ENCODE measurements at places on chromosomes 7 and 10.
A peak's percentile ranks its signal among the peaks of the same experiment; 100 is the strongest.

GRCh38 chr10:63217120-63217605, 84.0 kb downstream of the NRBF2 start:
- DNase-seq, result peak; percentile 84

DNA sequence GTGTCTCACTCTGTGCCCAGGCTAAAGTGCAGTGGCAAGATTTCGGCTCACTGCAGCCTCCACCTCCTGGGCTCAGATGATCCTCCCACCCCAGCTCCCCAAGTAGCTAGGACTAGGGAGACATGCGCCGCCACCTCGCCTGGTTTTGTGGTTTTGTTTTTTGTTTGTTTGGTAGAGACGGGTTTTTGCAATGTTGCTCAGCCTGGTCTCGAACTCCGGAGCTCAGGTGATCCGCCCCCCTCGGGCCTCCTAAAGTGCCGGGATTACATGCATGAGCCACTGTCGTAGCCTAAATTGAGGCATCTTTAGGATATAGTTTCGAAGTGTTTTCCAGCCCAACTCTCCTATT, 781 bp downstream of the ZNF727 start:
- DNase-seq, result no peak

DNA sequence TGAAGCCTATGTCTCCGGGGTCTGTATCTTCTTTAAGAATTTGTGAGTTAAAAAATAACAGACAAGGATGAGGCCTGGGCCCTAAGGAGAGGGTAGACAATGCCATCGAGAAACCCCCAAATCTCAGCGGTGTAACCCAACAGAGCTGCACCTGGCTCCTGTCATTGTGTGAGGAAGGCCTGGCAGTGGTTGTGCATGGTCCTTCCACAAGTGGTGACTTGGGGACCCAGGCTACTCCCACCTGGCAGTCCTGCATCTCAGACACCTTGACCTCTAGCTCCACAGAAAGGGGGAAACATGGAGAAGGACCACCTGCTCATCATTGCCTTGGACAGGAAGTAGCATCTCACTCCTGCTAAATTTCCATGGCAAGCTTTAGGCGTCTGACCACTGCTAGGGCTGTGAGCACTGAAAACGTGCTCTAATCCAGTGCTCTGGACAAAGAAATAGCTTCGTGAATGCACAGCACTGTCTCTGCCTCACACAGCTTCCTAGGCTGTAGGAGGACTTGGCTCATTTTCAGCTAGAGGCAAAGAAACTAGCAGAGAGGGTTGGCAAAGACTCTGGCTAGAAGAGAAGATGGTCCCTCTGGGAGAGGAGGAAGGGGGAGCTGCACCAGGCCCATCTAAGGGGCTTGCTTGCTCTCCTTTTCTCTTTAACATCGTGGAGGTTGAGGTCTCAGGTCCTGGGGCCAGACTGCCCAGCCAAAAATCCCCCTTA, 273.9 kb upstream of the ZMIZ1 start:
- DNase-seq, result no peak

DNA sequence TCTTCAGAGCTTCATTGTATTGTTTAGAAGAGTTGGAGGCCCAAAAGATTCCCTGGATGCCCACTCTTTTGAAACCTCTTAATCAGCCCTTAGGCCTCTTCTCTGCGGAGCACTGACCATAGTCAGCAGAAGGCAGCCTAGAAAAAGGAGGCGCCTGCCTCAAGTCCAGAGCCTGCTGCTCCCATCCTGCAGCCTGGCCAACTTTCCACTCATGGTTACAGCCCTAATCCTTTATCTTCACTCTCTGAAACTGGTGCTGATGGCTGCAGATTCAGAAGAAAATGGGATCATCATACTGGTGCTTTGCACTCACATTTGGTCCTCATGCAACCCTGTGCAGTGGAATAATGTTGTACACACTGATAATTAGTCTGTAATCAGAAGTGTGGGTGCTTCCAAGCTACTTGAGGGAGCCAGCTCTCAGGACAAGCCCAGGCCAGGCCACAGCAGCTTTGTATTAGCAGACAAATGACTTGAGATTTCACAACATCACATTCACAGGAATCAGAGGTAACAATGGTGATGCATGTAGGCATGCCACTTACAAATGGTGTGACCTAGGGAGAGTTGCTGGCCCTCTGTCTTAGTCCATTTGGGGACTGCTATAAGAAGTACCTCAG, 272.9 kb downstream of the GALNT17 start:
- DNase-seq, result no peak

DNA sequence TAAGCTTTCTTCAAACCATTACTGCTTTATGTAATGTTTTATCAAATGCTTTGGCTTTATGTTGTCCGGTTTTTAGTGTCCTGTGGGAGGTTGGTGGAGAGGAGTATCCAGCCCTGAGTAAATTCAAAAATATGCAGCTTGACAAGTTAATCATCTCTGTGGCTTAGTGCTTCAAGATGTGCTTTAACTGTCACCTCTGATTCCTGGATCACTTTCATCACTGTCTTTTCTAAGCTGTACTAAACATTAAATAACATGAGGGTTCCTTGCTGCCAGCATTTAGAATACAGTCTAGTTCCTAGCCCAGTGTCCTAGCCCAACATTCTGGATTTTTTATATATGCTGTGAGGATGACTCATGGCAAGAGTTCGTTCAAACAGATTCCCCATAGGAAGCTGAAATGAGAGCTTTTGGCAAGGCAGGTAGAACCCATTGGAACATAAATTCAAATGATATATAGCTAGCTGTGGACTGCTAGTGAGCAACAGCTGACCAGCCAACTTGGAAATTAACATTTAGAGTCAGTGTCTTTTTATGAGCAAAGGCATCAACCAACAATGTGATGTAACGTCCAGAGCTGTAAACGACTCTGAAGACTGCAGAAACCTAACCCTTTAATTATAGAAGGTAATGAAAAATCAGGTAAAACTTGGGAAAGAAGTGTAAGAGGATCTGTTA, 80.6 kb upstream of the OIT3 start:
- DNase-seq, result no peak

DNA sequence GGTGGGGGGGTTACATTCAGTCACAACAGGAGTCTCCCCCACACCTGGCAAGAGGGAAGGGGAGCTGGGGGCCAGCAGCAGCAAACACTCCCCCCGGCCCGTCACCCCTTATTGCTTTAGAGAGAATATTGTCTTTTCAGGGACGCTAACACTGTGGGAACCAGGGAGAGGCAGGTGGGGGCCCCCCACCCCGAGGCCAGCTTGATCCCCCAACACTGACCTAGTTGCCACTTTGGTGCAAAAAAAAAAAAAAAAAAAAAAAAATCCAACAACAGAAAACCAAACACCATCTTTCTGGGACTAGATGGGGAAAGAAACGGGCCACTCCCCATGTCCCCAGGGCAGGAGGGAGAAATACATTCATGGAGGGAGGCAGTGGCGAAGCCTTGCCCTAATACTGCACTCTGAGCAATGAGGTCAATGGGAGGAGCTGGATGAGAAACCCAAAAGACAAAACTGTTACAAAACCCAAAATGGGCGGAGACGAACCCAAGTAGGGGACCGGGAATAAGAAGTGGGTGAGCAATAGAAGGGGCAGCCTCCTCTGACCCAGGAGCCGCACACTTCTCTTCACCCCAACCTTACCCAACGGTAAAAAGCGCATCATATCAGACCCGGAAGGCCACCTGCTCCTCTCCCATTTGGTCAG, 6.5 kb downstream of the GNB2 start:
- DNase-seq, result no peak

GRCh38 chr7:151895631-151896031, 18.7 kb upstream of the PRKAG2 start:
- DNase-seq, result no peak

DNA sequence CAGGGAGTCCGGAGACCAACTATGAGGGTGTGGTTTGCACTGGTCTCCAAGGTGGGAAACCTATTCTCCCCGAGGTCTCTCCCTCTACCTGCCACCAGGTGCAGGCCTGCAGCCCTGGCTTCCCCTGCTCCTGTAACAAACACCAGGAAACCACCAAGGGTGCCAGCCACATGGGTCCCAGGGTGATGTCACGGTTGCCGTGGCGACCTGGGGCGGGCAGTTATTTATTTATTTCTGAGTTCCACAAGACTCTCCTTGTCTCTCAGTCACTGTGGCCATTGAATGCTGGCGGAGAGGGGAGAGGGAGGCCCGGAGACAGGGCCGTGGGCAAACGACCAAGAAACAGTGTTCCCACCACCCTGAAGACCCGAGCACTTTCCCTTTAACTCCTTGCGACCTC, 27.0 kb downstream of the MMD2 start:
- no peak for DNase-seq
